ENCODE measurements at places on chromosomes 1 and 21.

DNA sequence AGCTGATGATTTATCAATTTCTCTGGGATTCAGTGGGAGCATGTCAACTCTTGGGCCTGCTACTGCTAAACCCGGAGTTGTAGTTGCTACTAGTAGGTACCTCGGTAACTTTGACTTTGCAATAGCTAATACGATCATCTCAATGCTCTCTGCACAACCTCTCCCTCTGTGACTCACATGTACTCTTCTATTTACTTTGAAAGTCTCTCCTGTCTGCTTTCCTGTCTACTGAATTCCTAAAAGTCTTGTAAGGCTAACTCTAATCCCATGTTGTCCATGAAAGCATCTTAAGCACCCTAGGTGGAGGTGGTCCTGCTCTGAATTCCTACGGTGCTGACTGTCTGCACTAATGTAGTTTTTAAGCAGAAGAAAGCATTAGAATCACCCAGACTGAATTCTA, 29.3 kb downstream of the SLC9C2 start:
- DNase-seq: no peak

DNA sequence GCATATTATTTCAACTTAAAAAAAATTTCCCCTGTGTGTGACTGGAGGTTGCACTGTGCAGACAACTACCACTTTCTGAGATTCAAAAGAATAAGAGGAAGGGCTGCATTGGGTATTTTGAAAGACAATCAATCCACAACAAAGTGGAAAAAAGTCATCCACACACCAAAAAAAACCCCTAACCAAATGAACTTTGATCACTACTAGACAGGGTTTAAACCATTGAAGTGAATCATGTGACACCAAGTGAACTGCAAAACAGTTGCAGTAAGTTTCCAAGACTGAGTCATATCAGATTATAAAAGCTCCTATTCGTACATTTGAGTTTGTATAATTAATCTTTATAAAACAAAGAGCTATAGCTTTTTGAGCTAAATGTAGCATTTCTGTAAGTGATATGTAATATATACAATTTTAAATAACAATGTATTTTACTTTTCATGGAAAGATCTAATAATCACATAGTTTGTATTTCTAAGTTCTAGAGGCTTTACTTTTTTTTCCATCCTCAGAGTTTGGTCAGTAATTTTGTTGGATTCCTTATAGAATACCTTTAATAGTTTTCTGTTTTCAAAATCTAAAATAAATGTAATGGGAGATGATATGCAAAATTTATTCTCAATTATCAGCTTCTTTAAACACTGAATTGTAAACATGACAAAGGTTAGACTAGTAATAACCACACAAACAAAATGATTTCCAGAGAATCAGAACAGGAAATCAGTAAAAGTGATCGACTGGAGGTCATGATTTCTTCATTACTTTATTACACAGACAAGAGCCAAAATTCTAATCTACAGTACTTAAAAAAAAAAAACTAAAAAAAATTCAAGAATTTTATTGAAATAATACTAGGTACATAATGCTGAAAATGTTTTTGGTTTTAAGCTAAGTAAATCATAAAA, 50.5 kb upstream of the GFI1 start:
- DNase-seq: no peak

GRCh38 chr1:180265871-180266270, 35.8 kb downstream of the LHX4 start:
- DNase-seq: no peak

- DNase-seq: no peak
Measured at GRCh38 chr1:97758541-97759057, 162.2 kb downstream of the DPYD start.

- no peak for DNase-seq
Measured at GRCh38 chr1:177913762-177914540, 55.9 kb downstream of the SEC16B start.

DNA sequence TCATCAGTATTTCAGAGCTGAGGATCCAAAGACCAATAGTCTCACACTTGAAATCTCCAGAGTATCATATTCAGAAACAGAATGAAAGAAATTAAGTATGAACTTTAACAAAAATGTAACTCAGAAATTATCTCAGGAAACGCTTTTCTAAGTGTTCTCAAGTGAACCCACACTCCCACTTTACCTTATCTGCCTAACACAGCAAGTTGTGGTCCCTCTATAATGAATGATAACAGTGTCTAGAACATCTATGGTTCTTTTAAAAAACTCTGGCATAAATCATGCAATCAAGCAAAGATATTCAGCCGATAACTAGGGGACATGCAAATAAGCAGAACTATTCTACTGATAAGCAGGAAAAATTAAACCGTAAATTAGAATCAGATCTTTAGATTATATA, 1574.2 kb downstream of the PLA2G4A start:
- no peak for DNase-seq

- DNase-seq: no peak
Measured at GRCh38 chr1:211896958-211897357, 66.4 kb upstream of the LPGAT1 start.

DNA sequence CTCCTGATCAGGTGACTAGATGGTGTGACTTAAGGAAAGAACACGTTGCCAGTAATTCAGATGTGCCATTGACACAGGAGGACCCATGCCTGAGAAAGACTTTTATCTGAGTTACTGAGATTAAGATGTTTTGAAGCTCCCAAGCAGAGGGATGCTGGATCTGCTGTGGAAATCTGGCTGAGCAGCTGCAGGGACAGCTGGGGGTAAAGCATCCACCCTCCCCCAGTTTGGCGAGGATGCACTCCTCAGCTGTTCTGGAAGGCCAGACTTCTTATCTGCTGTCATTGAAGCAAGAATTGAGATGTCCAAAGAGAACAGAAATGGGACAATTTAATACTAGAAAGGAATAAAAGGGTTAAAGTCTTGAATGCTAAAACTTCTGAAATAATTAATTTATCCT, 25.7 kb downstream of the TTC3 start:
- no peak for DNase-seq

Data from stimulated activated CD8-positive, alpha-beta memory T cell treated with anti-CD3 and anti-CD28 coated beads, Interleukin-2, amount 100 ng/mL, for 1 hour (primary cell).